ENCODE measurements at places on chromosomes 3 and 15. TPM values are rescaled to one million over a fixed set of nuclear protein-coding genes. Genes with fewer than 3 reads are reported as not detected.
A peak's percentile ranks its signal among the peaks of the same experiment; 100 is the strongest.

GRCh38 chr15:85036716-85037115, 55.1 kb downstream of the PDE8A start:
- no peak overlapping the region for H3K4me3 ChIP-seq
- H3K27ac ChIP-seq: no peak overlapping the region
- H3K36me3 ChIP-seq: no peaks in the 10 kb centered on the region
- no peaks in the 10 kb centered on the region for H3K4me1 ChIP-seq
- no peaks in the 10 kb centered on the region for H3K27me3 ChIP-seq

- H3K4me3 ChIP-seq: no peak overlapping the region
- no peaks in the 10 kb centered on the region for H3K27me3 ChIP-seq
- H3K27ac ChIP-seq: no peak overlapping the region
- peak; percentile 74 for DNase-seq
- H3K4me1 ChIP-seq: 0 out of 2 replicates have a peak, but pooled peaks cover 7% of the 10 kb centered on the region
Measured at GRCh38 chr3:189233225-189233858, 61.6 kb downstream of the TPRG1 start.

DNA sequence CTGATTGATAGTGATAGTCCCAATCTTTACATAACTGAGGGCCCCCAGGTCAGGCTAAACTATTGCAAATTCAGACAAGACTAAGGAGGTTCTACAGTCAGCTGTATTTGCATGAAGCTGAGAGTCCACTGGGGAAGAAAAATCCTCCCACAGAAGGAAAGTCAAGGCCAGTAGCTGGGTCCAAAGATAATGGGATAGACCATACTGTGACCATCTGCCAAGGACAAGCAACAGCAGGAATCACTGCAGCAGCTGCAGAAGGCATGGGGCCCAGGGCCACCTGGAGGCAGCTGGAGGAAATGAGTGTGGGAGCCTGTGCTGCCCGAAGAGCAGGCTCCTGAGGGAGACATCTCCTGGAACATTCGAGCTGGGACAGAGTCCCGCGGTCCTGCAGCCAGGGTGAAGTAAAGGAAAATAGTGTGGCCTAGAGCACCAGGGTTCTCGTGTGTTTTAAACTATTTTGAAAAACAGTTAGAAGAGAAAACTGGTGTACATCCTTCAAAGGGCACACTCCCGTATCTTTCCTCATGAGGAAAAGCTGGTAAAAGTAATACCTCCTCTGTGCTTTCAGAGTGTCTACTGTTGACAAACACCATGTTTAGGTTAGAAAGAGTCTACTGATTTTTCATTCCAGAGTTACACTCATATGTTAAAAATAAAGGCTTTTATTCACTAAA, 13.2 kb upstream of the TMEM212 start:
- peaks cover 26% of the 10 kb centered on the region for H3K4me1 ChIP-seq
- H3K27ac ChIP-seq: no peak overlapping the region
- H3K4me3 ChIP-seq: no peak overlapping the region
- no peaks in the 10 kb centered on the region for H3K36me3 ChIP-seq
- DNase-seq: peak; percentile 54
- H3K27me3 ChIP-seq: no peaks in the 10 kb centered on the region

- H3K4me1 ChIP-seq: no peaks in the 10 kb centered on the region
- DNase-seq: no peak
- H3K27me3 ChIP-seq: peaks cover 41% of the 10 kb centered on the region
- H3K4me3 ChIP-seq: no peak overlapping the region
Measured at GRCh38 chr15:85956532-85957275, 123.0 kb upstream of the AGBL1 start.

GRCh38 chr3:185560676-185561075, 8.3 kb upstream of the LIPH start:
- H3K4me3 ChIP-seq: peak overlapping the region; percentile 53
- DNase-seq: peak; percentile 56
- H3K27ac ChIP-seq: peak overlapping the region; percentile 99

- peaks cover 19% of the 10 kb centered on the region for H3K27me3 ChIP-seq
- no peaks in the 10 kb centered on the region for H3K4me1 ChIP-seq
- no peak overlapping the region for H3K27ac ChIP-seq
Measured at GRCh38 chr3:62361261-62361660, 12.1 kb downstream of the FEZF2 start.

DNA sequence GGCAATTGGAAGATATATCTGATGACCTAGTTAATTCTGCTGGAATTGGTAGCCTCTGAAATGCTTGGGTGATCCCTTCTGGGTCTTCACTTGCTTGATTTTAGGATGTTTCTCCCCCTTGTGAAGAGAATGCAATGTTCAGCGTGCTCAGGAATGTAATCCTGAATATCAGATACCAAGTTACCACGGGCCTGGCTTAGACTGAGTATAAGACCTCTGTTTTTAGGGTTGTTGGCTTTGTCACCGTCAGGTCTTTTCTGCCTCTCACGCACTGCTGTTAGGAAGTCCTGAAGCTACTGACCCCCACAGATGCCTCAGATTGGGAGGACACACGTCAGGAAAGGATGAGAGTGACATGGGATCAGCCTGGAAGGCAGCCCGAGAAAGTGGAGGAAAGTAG, 198.5 kb downstream of the CDIN1 start:
- no peaks in the 10 kb centered on the region for H3K36me3 ChIP-seq
- H3K27ac ChIP-seq: no peak overlapping the region
- no peak overlapping the region for H3K4me3 ChIP-seq
- no peak for DNase-seq
- no peaks in the 10 kb centered on the region for H3K27me3 ChIP-seq

- 0 out of 2 replicates have a peak, but pooled peaks cover 4% of the 10 kb centered on the region for H3K27me3 ChIP-seq
- no peaks in the 10 kb centered on the region for H3K4me1 ChIP-seq
- H3K4me3 ChIP-seq: no peak overlapping the region
- H3K36me3 ChIP-seq: no peaks in the 10 kb centered on the region
- no peak overlapping the region for H3K27ac ChIP-seq
Measured at GRCh38 chr15:55168350-55168974, 28.3 kb downstream of the RSL24D1 start.

GRCh38 chr3:75089841-75090240, 475.4 kb upstream of the CNTN3 start:
- no peak overlapping the region for H3K27ac ChIP-seq
- no peaks in the 10 kb centered on the region for H3K27me3 ChIP-seq
- no peaks in the 10 kb centered on the region for H3K36me3 ChIP-seq
- no peaks in the 10 kb centered on the region for H3K4me1 ChIP-seq

DNA sequence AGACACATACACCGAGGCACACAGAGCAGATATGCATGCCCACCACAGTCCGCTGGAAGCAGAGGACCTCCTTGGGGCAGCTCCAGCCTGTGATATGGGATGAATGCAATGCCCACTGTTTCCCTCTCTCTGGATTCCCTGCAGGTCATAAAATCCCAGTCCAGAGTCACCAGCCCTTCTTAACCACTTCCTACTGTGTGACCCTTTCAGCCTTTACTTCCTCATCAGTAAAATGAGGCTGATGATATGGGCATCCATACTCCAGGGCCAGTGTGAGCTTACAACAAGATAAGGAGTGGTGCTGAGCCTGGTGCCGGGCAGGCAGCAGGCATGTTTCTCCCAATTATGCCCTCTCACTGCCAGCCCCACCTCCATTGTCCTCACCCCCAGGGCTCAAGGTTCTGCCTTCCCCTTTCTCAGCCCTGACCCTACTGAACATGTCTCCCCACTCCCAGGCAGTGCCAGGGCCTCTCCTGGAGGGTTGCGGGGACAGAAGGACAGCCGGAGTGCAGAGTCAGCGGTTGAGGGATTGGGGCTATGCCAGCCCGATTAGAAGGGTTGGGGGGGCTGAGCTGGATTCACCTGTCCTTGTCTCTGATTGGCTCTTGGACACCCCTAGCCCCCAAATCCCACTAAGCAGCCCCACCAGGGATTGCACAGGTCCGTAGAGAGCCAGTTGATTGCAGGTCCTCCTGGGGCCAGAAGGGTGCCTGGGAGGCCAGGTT, at the start of gene GNAT1:
GNAT1 (plus strand) TSS at position 675 of the 725 bp plus-strand sequence. CDS start 116 bp downstream, outside the sequence.
- no peaks in the 10 kb centered on the region for H3K36me3 ChIP-seq
- DNase-seq: no peak
- H3K4me1 ChIP-seq: 0 out of 2 replicates have a peak, but pooled peaks cover 7% of the 10 kb centered on the region

GRCh38 chr3:122456074-122456473, 40.2 kb upstream of the WDR5B start:
- no peak overlapping the region for H3K4me3 ChIP-seq
- no peak overlapping the region for H3K27ac ChIP-seq
- no peak for DNase-seq
- H3K27me3 ChIP-seq: no peaks in the 10 kb centered on the region
- H3K4me1 ChIP-seq: no peaks in the 10 kb centered on the region
- peaks cover 22% of the 10 kb centered on the region for H3K36me3 ChIP-seq

DNA sequence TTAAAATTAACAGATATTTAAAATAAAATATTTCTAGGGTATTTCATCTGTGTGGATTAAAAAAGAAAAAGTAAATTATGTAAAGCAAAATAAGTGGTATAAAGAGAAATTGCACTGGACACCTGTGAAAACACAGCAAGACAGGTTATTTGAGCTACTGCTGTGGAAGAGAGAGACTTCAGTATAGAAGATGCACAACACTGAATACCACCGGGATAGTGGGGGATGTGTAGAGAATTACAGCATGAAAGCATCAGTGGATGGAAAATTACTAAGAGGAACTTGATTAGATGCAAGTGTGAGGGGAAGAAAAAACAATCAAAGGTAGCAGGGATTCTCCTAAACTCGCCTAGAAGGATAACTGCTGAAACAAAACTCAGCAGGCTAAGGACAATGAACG, 1242.5 kb upstream of the GBE1 start:
- H3K36me3 ChIP-seq: no peaks in the 10 kb centered on the region
- no peaks in the 10 kb centered on the region for H3K27me3 ChIP-seq
- no peak overlapping the region for H3K4me3 ChIP-seq
- H3K4me1 ChIP-seq: no peaks in the 10 kb centered on the region

DNA sequence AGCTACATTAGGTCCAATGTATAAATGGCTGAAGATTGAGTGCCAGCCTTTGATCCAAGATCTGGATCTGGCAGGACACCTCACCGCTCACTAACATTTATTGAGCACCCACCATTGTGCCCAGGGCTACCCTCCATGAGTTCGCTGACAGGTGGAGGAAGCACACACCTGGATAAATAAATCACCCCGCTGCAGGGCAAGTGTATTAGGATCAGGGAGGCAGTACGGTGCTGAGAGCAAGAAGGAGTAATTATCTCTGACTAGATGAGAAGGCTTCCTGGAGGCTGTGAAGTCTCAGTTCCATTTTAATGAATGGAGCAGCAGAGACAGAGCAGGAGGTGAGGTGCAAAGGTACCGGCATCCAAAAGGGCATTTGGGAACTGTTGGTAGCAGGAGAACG, 104.1 kb downstream of the LIPC start:
- H3K4me1 ChIP-seq: peaks cover 6% of the 10 kb centered on the region
- no peak overlapping the region for H3K27ac ChIP-seq
- no peaks in the 10 kb centered on the region for H3K27me3 ChIP-seq
- H3K4me3 ChIP-seq: no peak overlapping the region
- DNase-seq: no peak

Gene MYH15
- 0.95 TPM for total RNA-seq

Gene GMNC
- not detected for total RNA-seq

Gene SPINK8
- not detected for total RNA-seq

Gene GOLGA8G
- not detected for total RNA-seq

Gene GRK7
- total RNA-seq: not detected

Data from PC-9 (cell line).